Activated CD4-positive, alpha-beta T cell treated with anti-CD3 and anti-CD28 coated beads for 36 hours (primary cell): ENCODE measurements at places on chromosomes 5 and 9. TPM values are rescaled to one million over a fixed set of nuclear protein-coding genes. Genes with fewer than 3 reads are reported as not detected.

GRCh38 chr9:84955971-84956370 lies 286.4 kb downstream of the NTRK2 start:
- H3K36me3 ChIP-seq = no peaks in the 10 kb centered on the region
- H3K27me3 ChIP-seq = peaks cover 15% of the 10 kb centered on the region
- H3K4me3 ChIP-seq = no peak overlapping the region
- no peak overlapping the region for H3K27ac ChIP-seq
- H3K4me1 ChIP-seq = no peaks in the 10 kb centered on the region

DNA sequence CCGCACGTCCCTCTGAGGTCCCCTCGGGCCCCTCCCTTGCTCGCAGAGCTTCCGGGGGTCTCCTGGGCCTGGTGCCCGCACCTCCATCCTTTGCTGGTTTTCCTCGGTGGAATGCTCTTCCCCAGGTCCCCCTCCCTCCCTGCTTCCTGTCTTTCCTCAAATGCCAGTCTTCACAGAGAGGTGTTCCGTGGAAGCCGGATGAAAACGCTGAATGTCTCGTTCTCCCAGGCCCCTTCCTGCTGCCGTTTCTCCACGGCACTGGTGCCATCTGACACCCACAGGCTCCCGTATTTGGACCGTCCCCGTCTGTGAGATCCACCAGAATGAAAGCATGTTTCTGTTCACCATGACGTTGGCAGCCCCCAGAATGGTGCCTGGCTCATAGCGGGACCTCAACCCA lies 4.1 kb downstream of the OR2V1 start:
- no peak overlapping the region for H3K4me3 ChIP-seq
- no peaks in the 10 kb centered on the region for H3K4me1 ChIP-seq
- peaks cover 52% of the 10 kb centered on the region for H3K27me3 ChIP-seq
- no peak for DNase-seq

- peaks cover 1% of the 10 kb centered on the region for H3K36me3 ChIP-seq
- DNase-seq = no peak
- no peak overlapping the region for H3K27ac ChIP-seq
- no peaks in the 10 kb centered on the region for H3K27me3 ChIP-seq
- H3K4me3 ChIP-seq = no peak overlapping the region
- no peaks in the 10 kb centered on the region for H3K4me1 ChIP-seq
Observed at GRCh38 chr5:136146201-136146600, 13.6 kb downstream of the SMAD5 start.

GRCh38 chr9:4750023-4750673 lies 9.1 kb upstream of the AK3 start:
- H3K27ac ChIP-seq = no peak overlapping the region
- H3K27me3 ChIP-seq = no peaks in the 10 kb centered on the region

DNA sequence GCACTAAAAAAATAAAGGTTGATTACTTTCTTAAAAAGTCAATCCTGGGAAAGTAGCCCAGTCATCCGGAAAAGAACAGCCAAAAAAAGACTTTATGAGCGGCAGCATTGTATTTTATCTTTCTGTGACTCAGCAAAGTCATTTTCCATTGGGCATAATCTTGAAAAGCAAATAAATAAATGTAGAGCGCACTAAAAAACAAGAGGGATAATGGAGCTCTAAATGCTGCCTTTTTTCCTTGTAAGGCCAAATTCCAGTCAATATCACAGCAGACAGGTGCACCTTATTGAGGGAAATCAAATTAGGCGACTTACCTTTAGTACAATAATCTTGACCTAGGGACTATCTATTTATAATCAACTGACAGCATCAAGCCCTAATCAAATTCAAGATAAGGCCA lies 266.8 kb downstream of the MTRR start:
- H3K36me3 ChIP-seq = no peaks in the 10 kb centered on the region
- H3K4me1 ChIP-seq = no peaks in the 10 kb centered on the region
- no peak for DNase-seq
- no peak overlapping the region for H3K27ac ChIP-seq
- no peaks in the 10 kb centered on the region for H3K27me3 ChIP-seq

GRCh38 chr5:111517853-111518501 lies 5.6 kb upstream of the STARD4 start:
- H3K4me3 ChIP-seq = no peak overlapping the region
- no peak for DNase-seq
- H3K27ac ChIP-seq = no peak overlapping the region
- H3K4me1 ChIP-seq = peaks cover 11% of the 10 kb centered on the region
- no peaks in the 10 kb centered on the region for H3K27me3 ChIP-seq
- no peaks in the 10 kb centered on the region for H3K36me3 ChIP-seq

The MEGF10 gene
- total RNA-seq = not detected

The LPAR1 gene
- total RNA-seq = not detected
